CD4-positive, alpha-beta T cell treated with Interleukin-4 for 1 hour (primary cell): ENCODE measurements at places on chromosomes 16 and 17.

GRCh38 chr16:64704386-64704785 is 417.5 kb downstream of the CDH11 start:
- no peak for DNase-seq

GRCh38 chr17:81518785-81519283 is 6.2 kb upstream of the ACTG1 start:
- peak; percentile 31 for DNase-seq

- no peak for DNase-seq
These were observed 654.1 kb upstream of the RBFOX1 start for GRCh38 chr16:6678586-6678985.

- no peak for DNase-seq
These were observed 13.2 kb downstream of the FLCN start for GRCh38 chr17:17223736-17224135.

DNA sequence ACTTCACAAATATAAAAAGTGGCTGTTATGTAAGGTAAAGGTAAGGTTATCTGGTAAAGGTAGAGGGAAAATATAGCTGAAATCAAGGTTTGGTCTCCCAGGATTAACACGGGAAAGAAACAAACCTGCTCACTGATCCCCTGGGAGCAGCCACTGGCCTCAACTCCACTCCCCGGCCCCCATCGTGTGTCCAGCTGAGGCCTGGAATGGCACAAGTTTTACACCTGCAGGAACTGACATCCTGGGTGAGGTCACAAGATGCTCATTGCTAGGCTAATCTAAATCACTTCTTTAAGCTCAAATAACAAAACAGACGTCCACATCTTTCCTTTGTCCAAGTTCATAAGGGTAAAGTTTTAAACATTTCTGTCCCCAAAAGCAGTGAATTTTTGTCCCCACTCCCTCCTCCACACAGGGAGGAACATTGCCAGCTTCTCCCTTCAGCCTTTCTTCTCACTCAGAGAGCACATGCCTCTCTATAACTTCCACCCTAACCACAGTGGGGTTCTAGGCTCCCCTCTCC is 46.3 kb downstream of the ERN1 start:
- no peak for DNase-seq

DNA sequence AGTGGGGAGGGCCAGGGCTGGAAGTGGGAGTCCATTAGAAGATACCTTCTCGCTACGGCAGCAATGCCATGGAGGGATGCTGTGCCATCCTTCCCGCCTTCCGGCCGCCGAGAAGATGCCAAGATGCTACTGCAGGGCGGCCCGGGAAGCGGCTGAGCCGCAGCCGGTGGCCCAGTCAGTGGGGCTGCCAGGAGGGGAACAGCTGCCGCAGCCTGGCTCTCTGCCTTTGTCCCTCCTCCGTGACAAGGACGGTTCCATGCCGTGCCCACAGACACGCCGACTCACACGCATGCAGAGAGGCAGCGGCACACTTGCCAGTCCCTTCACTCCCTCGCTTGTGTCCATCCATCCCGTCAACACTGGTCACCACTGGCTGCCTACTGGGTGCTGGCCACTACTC is 20.2 kb upstream of the NCBP3 start:
- DNase-seq = no peak

GRCh38 chr16:68367030-68367429 is 56.2 kb downstream of the PRMT7 start:
- DNase-seq = peak; percentile 37

DNA sequence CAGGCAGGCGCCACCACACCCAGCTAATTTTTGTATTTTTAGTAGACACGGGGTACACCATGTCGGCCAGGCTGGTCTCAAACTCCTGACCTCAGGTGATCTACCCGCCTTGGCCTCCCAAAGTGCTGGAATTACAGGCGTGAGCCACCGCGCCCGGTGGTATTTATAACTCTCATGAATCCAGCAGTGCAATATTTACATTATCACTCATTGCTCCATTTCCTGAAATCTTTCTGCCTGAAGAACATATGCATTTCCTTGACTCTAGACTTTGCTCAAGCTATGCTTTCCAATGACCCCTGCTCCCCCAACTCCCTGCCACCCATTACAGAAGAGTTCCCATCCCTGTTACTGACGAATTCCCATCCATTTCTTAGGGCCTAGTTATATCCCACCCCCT is 19.7 kb upstream of the NDUFAB1 start:
- no peak for DNase-seq

- DNase-seq = no peak
These were observed 57.0 kb upstream of the KIFC3 start for GRCh38 chr16:57859331-57859730.

DNA sequence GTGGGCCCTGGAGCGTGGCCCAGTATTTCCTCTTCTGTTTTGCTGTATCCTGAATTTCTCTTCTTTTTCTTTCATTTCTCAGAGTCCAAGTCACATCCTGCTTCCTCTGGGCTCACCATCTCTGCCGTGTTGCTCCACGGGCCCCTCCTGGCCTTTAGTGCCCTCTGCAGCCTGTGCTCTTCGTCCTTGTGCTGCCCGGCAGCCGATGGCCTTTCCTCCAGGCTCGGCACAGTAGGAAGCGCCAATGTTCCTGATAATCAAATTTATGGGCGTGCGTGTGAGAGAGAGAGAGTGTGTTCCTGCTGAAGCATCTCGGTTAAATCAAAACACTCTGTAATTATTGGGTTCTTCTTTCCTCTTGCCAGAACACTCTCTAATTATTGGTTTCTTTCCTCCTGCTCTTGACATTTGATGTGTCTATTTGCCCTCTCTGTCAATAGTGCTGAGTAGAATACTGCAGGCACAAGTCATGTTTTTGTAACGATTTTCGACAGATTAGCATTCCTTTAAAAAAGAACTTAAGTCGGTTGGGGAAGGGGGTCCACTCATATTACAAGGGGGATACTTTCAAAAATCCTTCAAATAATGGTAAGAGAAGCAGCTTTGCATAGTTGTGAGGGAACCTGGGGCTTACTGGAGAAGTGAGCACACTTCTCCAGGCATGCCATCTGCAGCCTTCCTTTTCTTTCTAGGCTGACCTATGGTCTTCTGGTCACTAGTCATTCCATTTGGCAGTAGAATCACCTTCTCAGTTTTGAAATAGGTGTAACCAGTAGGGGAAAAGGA is 126.6 kb downstream of the RPTOR start:
- no peak for DNase-seq

DNA sequence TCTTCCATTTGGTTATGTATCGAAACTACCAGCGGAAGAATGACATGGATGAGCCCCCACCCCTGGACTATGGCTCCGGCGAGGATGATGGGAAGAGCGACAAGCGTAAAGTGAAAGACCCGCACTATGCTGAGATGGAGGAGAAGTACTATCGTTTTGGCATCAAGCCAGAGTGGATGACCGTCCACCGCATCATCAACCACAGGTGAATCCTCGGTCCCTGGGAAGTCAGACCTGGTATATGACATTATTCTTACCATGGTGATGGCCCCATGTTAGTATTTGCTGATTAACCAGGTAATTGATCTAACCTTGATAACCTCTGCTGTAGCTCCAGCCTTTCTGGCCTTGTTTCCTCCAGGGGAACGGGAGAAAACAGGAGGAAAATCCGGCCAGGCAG is 8.5 kb downstream of the CHD3 start:
- no peak for DNase-seq

DNA sequence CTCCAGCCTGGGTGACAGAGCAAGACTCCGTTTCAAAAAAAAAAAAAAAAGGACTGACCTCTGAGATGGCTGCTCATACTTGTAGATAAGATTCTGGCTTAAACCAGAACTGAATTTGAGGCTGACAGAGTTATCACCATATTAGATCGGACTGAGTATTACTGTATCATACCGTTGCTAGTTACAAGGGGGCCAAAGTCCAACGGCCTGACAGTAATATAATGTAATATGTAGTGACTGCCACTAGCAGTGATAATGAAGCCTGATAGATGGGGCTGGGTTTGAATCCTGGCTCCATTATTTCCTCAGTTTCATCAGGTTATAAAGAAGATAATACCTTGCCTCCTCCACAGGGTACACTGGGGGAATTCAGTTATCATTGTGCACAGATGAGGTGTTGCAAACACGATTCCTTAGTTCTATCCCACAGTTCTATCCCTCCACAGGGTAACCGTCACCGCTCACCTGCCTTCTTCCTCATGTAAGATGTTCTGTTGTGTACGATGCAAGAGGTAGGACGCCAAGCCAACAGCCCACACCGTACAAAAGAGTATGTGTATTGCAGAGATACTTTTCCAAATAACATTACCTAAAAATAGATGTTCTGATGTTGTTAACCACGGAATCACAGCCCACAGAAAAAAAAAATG is 5.2 kb downstream of the TMEM220 start:
- DNase-seq = no peak

- no peak for DNase-seq
These were observed 2.3 kb downstream of the C17orf58 start for GRCh38 chr17:67993998-67994361.

DNA sequence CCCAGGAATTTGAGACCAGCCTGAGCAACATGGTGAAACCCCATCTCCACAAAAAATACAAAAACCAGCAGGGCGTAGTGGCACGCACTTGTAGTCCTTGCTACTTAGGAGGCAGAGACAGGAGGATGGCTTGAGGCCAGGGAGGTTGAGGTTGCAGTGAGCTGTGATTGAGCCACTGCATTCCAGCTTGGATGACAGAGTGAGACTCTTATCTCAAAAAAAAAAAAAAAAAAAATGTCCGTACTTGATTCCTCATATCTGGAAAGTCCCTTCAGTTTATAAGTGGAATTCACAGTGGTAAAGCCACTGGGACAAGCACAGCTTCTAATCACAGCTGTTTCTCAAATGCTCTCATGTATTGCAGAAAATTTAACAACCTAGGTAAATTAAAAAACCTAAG is 78.6 kb upstream of the CREBBP start:
- DNase-seq = no peak

DNA sequence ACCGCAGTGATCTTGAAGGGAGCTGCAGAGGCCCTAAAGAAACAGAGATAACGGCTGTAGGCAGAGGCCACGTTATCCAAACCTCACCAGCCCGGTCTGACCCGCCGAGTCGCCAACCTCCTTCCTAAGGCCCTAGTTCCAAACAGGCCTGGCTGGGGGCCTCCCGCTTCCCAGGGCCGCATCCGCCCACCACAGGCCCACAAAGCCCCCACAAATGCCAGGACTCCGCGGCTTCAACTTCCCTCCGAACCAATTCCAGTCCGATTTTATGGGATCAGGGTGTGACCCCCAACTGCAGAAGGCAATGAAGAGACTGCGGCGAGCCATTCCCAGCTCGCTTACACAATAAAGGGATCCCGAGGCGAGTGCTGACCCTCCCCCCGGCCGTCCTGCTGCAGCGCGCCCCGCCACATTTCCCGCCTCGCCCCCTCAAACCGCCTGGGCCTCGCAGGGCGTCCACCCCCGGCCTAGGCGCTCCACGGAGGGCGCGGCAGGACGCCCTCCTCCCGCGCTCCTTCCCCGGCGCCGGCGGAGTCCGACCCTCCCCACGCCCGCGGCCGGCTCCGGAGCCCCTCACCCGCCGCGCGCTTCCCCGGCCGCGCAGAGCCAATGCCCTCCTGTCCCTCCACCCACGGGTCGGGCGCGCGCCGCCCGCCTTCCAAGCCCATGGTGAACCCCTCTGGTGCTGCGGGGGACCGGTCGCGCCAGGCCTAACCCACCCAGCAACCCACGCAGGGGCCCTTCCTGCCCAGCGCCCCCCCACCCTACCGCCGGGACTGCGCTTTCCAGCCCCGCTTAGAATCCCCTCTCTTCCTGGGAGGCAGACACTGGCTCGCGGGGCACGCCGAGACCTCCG is 926 bp downstream of the MYH10 start:
- DNase-seq = no peak

DNA sequence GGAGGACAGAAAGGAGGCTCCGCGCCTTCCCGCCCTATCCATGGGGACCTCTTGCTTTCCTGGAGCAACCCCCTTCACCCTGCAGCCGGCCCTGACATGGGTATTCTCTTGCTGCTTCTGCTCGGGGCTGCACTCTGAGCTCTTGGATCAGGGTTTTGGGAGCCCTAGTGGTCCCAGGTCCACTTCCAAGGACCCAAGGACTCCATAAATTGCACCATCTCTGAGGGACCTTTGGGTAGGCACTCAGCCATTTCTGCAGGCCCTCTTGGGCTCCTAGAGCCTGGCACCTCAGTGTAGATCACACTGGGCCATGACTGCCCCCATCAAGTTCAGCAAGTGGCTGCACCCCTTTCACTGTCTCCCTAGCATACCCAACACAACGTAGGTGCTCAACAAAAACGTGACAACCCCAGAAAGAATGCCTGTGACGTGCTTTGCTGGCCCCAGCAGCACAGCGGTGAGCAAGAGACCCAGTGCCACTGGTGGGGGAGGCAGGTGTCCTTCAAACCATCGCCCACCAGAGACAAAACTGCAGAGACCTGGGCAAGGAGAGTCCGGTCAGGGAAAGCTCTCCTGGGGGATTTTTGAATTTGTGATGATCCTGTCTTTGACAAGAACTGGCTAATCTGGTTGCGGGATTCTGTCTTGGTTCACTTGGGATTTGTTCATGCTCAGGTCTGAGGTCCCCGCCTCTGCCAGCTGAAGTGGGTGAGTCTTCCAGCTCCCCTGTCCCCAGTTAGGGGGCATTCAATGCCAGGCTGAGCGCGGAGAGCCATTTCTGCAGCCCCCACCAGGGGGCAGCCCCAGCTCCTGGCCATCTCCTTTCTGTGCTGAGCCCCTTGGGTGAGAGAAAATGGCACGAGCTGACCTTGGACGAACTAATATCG is 2.5 kb upstream of the RAB11FIP4 start:
- DNase-seq = peak; percentile 46

DNA sequence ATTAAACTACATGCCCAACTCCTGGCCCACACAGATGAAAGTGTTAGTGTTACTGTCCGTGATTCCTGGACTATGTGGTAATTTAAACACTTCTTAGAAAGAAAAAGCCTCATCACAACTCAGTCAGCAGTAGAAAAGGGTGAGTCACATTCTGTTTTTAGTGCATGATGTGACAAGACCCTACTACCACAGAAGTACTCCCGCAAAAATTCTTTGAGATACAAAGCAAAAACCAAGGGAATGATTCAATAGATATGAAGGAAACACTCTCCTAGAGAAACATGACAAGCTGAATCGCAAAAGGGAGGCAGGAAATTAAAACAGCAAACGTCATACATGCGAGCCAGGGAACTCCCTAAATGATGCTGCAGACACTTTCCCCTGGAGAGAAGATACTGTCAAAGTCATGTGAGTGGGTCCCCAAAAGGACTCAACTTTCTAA is 14.4 kb downstream of the SNN start:
- DNase-seq = no peak

- DNase-seq = peak; percentile 58
These were observed 35.1 kb downstream of the IGF2BP1 start for GRCh38 chr17:49031965-49032928.

- DNase-seq = no peak
These were observed 171.7 kb downstream of the HAPSTR1 start for GRCh38 chr16:9262941-9263715.
